NCI-H2171 (cell line): ENCODE measurements at places on chromosomes 1 and 21.
A peak's percentile ranks its signal among the peaks of the same experiment; 100 is the strongest.

DNA sequence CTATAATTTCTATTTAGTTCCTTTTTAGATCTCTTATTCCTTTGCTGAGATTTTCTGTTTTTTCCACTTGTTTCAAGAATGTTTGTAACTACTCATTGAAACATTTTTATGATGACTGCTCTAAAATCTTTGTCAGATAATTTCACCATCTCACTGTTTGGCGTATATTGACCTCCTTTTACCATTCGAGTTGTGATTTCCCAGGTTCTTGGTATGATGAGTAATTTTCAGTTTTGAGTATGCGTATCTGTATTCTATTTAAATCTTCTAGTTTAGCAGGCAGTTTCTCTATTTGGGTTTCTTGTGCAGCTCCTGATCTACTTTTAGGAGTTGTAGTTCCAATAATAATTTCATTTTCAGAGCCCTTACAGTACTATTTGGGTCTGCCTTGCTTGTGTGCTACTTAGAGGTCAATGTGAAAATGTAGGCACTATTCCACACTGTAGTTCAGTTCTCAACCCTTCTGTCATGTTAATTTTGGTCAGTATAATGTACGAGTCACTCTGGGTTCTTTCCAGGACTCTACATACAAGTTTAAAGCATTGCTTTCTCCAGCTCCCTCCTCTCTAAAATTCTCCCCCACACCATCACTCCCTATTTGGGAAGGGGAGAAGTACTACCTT, 115.5 kb downstream of the ACBD6 start:
- no peak for DNase-seq

GRCh38 chr1:75668813-75669212, 55.7 kb upstream of the ACADM start:
- DNase-seq = no peak

DNA sequence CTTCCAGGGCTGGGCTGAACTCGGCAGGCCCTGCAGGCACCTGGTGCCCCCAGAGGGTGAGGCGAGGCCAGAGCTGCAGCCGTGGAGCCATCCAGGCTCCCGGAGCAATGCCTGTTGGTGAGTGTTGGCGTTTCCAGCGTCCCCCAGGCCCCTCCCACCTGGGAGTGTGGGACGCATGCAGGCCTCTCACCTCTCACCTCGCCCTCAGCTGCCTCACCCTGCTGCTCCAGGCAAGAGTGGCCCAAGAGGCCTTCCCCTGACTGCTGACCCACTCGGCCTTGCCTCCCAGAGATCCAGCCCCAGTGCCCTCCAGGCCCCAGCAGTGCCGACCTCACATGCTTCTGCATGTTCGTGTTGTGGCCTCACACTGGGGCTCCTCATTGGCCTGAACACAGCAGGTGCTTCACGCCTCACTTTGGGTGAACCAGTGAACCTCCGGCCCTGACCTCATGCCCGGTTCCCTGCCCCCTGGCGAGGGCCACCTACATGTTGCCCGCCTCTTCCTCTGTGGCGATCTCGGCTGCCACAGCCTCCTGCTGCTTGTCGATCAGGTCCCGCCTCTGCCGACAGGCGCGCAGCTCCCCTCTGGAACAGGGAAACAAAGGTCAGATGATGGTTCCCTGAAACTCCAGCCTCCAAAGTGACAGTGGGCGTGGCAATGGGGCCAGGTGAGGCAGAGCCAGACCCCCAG, 17.0 kb downstream of the CFAP74 start:
- DNase-seq = no peak

DNA sequence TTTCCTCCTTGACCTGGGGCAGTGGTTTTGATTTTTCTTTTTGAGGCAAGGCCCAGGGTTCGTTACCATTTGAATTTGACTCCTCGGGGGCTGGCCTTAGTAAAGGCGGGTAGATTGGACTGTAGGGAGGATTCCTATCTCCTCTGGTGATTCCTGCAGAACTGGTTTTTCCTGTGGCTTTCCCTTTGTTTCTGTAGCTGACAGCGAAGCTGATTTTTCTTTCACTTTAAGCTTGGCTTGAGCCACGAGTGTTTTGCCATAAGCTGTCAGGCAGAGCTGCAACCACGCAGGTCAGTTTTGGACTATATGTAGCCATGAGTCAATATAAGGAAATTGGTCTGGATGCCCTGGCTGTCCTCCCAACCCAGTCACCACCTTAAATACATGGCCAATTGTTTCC, 28.7 kb upstream of the KCNJ15 start:
- no peak for DNase-seq

GRCh38 chr1:11072216-11072917, 12.5 kb upstream of the SRM start:
- no peak for DNase-seq

GRCh38 chr1:75233302-75233929, 99.2 kb downstream of the LHX8 start:
- DNase-seq = peak; percentile 26

- DNase-seq = no peak
Observed at GRCh38 chr21:20215959-20216358, 782.2 kb upstream of the NCAM2 start.

GRCh38 chr1:106249365-106249764, 807.1 kb upstream of the PRMT6 start:
- DNase-seq = no peak

GRCh38 chr1:217506878-217507277, 124.0 kb downstream of the GPATCH2 start:
- no peak for DNase-seq

DNA sequence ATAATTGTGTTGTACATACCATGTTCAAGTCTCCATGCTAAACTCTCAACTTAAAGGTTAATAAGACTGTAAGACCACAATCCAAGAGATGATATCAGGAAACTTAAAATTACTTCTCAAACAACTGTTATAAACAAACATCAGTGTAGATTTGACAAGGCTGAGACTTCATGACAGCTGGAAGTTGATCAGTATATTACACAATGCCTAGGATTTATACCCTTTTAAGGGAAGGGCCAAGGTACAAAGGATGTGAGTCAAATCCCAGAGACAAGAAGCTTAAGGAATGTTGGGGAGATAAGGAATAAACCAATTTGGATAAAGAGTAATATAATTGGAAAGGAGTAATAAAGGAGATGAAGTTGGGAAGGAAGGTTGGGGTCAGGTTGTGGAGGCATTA, 98.8 kb downstream of the LBR start:
- no peak for DNase-seq

GRCh38 chr1:44012404-44012803, 18.9 kb downstream of the SLC6A9 start:
- DNase-seq = no peak
